ENCODE measurements at places on chromosomes 5 and 9.

DNA sequence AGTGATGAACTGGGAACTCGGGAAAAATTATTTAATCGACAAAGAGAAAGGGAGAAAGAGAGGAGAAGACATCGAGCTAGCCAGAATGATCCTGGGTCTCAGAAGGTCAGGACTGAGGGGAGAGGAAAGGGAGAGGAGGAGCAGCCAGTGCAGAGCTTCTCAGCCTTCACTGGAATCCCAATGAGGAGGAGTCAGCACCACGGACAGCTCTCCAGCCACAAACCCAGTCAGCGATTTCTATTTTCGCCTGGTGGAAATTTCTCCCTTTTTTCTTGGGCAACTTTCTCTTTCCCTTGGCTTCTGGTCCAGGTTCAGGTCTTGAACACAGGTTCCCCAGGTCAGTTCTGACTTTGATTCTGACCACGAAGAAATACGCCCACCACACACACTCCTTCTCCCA, 1.6 kb upstream of the BRINP1 start:
- DNase-seq: no peak

DNA sequence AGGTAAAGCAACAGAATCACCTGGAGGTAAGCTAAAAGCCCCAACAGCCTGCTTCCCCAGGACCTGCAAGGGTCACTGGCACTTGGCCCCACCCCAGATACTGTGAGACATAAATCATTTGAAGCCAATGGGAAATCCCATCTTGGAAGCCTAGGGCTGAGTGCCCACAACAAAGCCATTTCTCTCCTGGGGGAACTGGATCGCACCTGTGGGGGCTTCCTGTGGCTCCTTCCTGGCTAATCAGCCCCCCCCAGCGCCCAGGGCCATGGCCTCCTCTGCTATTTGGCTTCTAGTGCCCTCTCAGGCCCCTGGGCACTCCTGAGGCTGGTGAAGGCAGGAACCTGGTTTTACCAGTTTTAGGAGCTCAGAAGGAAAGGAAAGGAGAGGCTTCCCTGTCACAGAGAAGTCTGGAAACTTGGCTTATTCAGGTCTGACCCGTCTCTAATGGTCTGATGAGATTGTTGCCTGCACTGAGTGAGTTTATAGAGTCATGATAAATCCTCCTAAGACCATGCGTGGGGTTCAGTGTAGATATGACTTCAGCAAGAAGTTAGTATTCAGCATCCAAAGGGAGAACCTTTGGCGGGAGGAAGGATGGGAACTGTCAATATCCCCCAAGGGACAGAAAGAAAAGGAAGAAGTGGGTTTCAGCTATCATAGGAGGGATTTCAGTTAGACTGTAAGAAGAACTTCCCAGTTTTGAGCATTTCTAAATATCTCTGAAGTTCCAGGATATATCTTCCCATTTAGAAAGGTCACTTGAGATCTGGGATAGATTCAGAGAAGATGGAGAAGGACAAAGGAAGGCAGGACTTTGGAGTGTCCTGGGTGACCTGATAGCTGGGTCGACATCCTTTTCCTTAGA, 1.2 kb downstream of the KCNMB1 start:
- no peak for DNase-seq

DNA sequence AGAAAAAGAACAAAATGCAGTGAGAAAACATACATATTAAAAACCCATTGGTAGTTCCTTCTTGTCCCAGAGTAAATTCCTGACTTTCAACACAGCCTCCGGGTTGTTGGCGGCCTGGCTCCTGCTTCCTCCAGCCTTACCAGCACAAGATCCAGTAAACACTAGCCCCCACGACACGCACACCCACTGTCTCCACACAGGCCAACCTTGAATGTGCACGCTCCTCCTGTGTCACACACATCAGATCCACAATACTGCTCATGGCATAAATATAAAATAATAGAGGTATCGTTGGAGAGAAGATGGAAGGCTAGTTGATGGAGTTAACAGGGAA, 2.5 kb upstream of the SLC31A2 start:
- DNase-seq: no peak

DNA sequence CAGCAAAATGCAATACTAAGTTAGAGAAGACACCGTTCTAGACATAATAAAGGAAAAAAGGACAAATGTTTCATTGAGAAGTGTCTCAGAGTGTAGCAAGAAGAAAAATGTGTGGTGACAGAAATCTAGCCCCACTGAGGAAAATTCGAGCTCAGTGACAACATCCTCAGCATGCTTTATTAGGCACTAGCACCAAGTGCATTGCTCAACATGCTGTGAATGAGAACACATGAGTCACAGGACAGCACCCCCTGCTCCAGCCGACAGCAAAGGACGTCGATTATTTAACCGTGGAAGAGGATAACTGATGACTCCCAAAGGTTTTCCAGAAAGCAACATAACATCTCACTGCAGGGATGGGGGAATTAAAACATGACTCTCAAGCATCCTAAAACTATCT, 182.7 kb downstream of the GNAQ start:
- DNase-seq: no peak

- no peak for DNase-seq
Observed at GRCh38 chr5:131262953-131263541, 806 bp upstream of the CDC42SE2 start.
